ENCODE measurements at places on chromosomes 7 and 10. TPM values are rescaled to one million over a fixed set of nuclear protein-coding genes. Genes with fewer than 3 reads are reported as not detected.

DNA sequence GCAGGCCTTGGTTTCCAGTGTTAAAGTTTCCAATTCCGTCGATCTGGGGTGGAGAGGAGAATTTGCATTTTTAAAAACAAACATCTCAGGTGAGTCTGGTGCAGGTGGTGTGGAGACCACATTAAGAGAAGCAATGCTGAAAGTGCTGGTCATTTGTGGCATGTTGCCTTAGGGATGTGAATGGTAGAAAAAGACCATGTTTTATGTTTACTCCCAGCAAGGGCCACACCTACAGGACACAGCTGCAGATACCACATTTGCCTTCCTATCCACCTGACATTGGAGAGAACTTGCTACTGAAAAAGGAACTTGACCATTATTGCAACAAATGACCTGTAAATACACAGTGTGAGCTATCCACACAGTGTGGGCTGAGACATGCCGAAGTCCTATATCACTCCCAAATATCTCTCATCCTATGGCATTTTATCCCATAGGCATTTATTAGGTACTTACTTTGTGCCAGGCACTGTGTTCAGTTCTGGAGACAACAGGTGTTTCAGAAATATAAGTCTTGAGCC lies 183.1 kb downstream of the NRP1 start:
- ATAC-seq: peak; percentile 8

- ATAC-seq: no peak
Observed at GRCh38 chr7:18727115-18727870, 231.7 kb downstream of the HDAC9 start.

DNA sequence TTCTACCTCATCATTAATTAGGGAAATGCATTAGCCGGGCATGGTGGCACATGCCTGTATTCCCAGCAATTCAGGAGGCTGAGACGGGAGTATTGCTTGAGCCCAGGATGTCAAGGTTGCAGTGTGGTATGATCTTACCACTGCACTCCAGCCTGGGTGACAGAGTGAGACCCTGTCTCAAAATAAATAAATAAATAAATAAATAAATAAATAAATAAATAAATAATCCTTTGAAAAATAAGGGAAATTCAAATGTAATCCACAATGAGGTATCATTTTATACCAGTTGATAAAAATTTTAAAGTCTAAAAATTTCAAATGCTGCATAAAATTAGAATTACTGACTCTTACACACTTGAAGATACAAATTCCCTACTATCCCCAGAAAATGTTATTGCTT lies 334.3 kb downstream of the ADK start:
- no peak for ATAC-seq

- peak; percentile 12 for ATAC-seq
Observed at GRCh38 chr10:4981722-4982471, 18.7 kb downstream of the AKR1C1 start.

GRCh38 chr10:68861253-68861652 lies 33.9 kb downstream of the STOX1 start:
- ATAC-seq: no peak

DNA sequence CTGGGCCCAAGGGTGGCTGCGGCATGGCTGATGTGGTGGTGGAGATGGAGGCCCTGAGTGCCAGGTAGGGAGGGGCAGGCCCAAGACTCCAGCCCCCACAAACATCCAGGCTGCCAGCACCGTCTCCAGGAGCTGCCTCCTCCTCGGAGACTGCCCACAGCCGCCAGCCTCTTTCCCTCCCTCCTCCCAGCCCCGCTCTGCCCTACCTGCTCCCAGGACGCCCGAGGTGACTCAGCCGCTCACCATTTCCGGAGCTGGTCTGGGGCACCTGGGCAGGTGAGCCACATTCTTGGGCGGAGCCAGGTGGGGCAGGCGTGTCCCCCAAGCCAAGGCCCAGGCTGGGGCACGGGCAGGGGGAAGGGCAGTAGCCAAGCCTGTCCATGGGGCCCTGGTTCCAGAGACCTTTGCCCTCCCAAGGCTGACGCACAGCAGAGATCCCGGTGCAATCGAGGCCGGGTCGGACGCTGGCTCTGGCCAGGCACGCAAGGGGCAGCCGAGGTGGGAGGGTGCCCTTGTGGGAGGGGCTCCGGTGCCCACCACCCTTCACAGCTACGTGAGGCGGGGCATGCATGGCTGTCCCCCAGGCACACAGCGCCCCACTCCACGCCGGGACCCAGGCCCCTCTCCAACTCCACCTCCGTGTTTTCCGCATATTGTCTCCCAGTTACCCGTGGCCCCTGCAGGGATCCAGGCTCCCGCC lies 8.8 kb downstream of the ADAP1 start:
- peak; percentile 98 for ATAC-seq

DNA sequence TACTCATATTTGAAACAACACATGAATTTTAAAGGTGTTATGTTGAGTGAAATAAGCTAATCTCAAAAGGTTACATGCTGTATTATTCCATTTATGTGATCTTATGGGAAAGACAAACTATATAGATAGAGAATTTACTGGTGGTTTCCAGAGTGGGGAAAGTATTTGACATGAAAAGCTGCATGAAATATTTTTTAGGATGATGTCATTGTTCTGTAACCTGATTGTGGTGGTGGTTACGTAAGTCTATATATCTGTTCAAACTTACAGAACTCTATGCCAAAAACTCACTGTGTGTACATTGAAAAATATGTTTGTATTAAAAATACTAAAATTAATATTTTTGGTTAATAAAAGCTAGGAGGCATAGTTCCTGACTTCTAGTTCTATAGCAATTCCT lies 453.0 kb downstream of the SORCS3 start:
- ATAC-seq: no peak

- ATAC-seq: no peak
Observed at GRCh38 chr10:21230219-21230618, 295.3 kb downstream of the SKIDA1 start.

GRCh38 chr7:130268463-130269317 lies 2.0 kb downstream of the CPA2 start:
- no peak for ATAC-seq

DNA sequence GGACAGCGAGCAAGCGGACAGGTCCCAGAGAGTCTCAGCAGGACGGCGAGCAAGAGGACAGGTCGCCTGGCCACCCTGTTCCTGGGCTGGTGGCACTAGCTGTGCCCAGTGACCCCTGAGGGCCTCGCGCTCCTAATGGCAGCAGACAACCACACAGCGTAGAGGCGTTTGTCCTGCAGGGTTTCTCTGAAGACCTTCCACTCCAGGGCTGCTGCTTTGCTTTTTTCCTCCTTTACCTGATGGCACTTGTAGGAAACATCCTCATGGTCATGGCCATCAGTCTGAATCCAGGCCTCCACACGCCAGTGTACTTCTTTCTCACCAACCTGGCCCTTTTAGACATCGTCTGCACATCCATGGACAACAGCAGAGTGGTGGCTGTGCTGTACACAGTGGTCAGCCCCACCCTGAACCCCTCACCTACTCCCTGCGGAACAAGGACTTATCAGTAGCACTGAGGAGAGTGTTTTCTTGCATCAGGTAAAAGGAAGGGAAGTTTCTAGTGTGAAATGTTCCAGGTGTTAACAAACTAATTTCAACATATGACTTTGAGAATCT lies 27.4 kb downstream of the SCART1 start:
- peak; percentile 17 for ATAC-seq

DNA sequence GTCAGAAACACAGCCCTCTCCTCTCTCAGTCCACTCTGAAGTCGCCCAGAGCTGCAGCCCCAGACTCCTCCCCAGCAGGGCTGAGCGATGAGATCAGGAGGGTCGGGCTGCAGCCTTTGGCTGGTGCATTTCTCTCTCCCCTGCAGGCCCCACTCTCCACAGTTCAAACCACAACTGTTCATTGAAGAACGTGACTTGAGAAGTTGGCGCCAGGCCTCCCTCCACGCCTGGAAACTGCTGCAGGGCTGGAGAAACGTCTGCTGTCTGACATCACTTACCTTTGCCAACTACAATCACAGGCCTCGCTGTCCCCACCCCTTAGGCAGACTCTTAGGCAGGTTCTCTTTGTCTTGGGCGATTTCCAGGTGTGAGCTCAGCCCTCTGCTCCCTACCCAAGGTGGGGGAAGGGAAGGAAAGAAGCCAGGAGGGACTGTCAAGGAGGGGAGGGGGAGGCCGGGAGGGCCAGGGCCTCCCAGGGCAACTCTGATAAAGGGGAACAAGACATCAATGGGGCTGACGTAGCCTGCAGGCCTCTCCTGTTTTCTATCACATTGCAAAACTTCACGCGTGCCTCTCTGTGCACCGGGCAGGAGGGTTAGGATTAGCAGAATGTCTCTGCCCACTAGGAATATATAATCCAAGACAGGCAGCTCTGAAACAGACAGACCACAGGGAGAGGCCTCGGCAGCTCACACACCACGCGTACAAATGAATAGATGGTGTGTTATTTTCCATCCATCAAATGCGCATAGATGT lies 32.7 kb downstream of the CALML5 start:
- peak; percentile 85 for ATAC-seq

DNA sequence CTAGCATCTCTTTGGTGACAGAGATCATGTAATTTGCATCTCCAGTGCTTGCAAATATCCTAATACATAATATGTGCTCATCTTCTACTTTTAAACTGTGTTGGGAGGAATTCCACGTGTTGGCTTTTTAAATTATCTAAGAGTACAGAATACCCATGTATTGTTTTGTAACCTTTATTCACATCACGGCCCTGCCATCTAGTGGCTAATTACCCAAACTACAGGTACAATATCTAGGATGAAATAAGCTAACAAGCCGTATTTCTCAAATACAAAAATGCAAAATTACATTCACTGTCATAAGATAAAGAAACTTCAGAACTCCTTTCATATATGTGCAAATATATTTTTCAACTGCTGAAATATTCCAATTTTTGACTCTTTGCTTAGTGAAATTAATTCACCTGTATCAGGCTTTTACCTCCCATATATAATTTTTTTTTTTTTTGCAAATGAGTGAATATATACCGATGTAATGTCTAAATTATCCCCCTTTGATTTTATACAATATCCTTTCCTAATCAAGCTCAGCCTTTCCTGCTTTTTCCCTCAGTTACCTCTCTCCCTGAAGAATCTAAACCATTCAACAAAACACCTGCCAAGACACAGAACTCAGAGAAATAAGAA lies 30.3 kb upstream of the LSM8 start:
- ATAC-seq: peak; percentile 48

DNA sequence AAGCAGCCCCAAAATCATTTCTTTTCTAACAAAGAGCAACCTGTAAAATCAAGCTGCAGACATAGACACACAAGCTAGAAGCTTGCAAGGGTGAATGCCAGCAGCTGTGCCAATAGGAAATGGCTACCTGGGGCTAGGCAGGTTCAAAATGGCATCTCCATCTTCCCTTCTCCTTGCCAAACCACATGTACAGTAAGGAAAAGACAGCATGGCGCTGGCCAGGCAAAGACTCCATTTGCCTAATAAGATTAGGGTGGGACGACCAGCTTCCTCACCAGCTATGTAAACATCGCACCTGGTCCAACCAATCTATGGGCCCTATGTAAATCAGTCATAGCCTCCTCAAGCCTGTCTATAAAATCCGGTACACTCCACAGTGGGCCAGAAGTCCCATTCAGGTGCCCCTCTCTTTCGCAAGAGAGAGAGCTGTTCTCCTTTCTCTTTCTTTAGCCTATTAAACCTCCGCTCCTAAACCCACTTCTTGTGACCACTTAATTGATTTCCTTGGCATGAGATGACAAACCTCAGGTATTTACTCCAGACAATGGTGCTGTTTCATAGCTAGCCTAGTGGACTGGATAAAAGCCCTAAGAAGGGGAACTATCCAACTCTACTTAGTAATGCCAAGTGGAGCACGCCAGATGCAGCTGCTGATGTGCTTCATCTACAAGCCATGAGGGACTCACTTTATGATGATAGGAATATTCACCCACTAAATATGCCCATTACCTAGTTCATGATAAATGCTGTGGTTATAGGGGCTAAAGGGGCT lies 44.1 kb downstream of the HTR7 start:
- ATAC-seq: peak; percentile 15

GRCh38 chr7:150448789-150449147 lies 1.7 kb upstream of the GIMAP8 start:
- peak; percentile 78 for ATAC-seq

GRCh38 chr10:71888623-71889387 lies 37.8 kb upstream of the PSAP start:
- ATAC-seq: peak; percentile 82

DNA sequence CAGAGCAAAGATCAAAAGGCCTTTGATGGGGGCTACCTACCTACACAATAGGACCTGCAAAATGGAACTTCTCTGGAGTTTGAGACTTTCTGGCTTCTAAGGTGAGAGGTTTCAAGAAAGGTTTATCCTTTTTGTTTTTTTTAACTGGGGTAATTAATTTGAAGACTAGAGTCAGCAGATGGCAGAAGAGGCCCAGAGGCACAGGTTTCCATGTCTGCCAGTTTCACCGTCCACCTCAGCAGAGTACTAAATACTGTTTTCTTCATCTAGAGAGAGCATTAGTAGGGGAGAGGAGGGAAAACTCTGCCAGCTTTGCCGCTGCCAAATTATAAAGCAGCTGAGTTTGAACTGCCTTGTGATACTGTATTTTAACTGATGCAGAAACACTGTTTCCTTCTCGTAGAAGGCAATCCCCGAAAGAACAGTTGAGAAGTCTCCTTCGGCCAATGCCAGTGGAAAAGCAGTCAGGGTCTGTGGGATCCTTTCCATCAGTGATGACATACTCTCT lies 138.7 kb downstream of the SLC25A13 start:
- no peak for ATAC-seq

- no peak for ATAC-seq
Observed at GRCh38 chr10:61815496-61815895, 86.0 kb upstream of the ARID5B start.

GRCh38 chr7:89695241-89695640 lies 459.0 kb upstream of the STEAP1 start:
- no peak for ATAC-seq

GRCh38 chr7:95397381-95397780 lies 1.2 kb upstream of the PON3 start:
- no peak for ATAC-seq

GIMAP6 gene
- total RNA-seq: 2.4 TPM

LIPM gene
- not detected for total RNA-seq

FRMD4A gene
- total RNA-seq: 9.6 TPM

VAX1 gene
- 0.12 TPM for total RNA-seq

AGR3 gene
- total RNA-seq: not detected

ZNF365 gene
- total RNA-seq: 5.2 TPM

PNLIP gene
- not detected for total RNA-seq

PRPS1L1 gene
- total RNA-seq: not detected

CYP3A4 gene
- 0.24 TPM for total RNA-seq

FBXO24 gene
- 0.32 TPM for total RNA-seq

PMS2 gene
- total RNA-seq: 9.5 TPM
